ENCODE measurements at places on chromosomes 1 and 21.

GRCh38 chr1:24694380-24694843 is 50.8 kb upstream of the CLIC4 start:
- peak; percentile 92 for DNase-seq

- no peak for DNase-seq
Measured at GRCh38 chr21:46128933-46129571, 26.3 kb downstream of the FTCD start.

DNA sequence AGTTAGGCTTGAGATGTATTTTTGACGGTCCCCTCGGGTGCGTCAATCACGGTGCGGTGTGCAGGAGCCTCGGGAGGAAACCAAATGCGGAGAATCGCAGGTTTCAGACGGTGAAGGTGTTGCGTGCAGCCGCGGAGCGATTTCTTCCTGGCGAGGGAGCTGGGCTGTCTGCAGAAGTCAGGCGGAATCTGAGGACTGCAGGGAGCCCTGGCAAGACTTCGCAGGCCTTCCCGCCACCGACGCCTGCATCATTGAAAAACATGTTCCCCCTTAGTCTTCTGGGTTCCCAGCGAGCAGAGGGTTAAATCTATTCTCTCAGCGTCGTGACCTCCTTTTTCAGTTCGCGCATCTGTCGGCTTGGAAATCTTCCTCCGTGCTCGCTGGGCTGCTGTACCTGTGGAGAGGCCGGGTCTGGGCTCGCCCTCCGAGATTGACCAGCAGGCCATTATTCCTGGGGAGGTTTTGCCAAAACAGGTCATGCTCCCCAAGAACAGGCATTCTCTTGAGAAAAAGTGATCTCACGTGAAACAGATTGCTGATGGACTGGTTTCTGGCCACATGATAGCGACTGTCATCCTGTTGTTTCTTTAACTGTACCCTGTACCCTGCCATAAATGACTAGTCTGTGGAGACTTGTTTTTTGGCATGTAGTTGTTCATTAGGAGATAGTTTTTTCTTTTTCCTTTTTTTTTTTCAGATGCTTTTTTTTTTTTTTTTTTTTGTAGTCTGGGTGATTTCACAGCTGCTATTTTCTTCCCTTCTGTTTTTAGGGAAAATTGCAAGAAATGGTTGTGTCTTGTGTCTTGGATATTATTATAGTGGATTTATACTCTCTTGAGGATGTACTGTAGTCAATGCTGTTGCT is 894 bp downstream of the EPB41 start:
- DNase-seq, result peak; percentile 55

DNA sequence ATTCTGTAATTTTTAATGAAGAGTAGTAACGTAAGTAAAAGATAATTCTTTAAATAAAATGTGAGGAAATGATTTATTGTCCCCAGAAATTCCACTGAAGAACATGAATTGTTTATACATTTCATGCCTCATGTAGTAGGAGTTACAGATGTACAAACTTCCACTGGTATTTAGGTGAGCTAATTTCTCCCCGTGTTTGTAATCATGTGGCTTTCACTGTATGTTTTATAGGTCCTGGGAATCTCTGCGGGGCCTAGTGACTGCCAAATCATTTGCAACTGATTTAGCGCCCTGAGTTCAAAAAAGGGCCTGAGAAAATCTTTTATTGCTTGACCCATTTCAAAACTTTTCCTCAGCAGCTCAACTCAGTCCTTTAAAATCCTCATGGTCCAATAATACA is 30.5 kb upstream of the FASLG start:
- no peak for DNase-seq

DNA sequence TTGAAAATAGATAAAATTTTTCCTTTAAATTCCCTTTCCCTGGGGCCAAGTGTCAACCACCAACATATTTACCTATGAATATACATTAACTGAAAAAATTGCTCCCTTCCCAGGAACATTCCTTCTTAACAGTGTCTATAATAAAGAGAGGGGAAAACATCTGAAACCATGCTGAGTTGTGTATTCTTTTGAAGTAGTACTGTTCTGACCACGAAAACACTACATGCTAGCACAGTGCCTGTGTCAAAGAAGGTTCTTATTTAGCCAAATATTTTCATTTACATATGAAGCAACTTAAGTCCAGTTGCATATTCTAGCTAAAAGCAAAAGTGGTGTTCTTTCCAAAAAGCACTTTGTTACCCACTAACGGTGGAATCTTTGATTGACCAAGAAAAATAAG is 311.2 kb downstream of the VAV3 start:
- no peak for DNase-seq

GRCh38 chr1:86429835-86430234 is 5.9 kb downstream of the CLCA2 start:
- no peak for DNase-seq

- peak; percentile 61 for DNase-seq
Measured at GRCh38 chr21:42107881-42108553, 36.9 kb downstream of the UMODL1 start.

DNA sequence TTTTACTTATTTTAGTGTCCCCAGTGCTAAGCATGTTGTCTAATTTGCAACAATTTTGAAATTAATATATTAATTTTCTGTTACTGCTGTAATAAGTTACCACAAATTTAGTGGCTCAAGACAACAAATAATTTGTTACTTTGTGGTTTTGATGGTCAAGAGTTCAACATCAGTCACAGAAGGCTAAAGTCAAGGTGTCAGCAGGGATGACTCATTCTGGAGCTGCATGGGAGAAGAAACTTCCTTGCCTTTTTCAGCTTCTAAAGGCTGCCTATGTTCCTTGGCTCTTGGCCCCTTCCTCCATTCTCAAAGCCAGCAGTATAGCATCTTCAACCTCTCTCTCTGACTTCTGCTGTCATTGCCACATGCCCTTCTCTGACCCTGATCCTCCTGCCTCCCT is 271.8 kb downstream of the HLX start:
- DNase-seq, result no peak

GRCh38 chr1:60963167-60963940 is 119.0 kb upstream of the NFIA start:
- DNase-seq, result no peak

- no peak for DNase-seq
Measured at GRCh38 chr1:196366817-196367495, 241.3 kb downstream of the KCNT2 start.

DNA sequence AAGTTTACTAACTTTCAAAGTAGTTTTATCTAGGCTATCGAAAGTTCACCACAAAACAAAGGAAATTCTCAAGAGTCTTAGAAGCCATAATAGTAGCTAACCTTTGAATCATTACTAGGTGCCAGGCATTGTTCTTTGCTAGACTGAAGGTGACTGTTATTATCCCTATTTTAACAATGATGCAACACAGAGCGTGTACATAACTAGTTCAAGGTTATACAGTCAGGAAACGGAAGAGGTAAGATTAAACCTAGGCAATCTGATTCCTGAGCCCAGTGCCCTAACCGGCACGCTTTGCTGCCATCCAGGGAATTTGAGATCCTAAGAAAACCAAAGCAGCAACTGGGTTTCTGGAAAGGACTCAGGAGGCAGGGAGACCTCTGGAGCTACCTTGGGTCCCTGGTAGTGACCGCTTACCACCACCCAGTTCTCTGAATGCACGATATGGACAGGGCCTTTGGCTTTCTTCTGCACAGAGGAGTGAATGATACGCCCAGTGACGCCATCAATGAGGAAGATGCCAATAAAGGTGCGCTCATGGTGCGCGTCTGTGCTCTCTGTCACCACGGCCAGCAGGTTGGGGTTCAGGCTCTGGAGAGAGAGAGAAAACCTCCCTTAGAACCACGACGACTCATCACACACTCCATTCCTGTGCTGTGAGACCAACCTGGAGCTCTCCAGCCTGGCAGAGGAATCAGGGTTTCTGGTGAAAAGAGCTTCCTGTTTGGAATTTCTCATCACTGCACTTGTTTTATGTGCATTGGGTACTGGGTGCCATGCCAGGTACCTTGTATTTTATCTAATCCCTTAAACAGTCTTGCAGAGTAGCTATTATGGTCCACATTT is 13.1 kb upstream of the UBR4 start:
- DNase-seq, result no peak

- no peak for DNase-seq
Measured at GRCh38 chr1:82795508-82796149, 994.9 kb downstream of the ADGRL2 start.

GRCh38 chr1:166978821-166979220 is 3.5 kb upstream of the ILDR2 start:
- DNase-seq, result no peak

DNA sequence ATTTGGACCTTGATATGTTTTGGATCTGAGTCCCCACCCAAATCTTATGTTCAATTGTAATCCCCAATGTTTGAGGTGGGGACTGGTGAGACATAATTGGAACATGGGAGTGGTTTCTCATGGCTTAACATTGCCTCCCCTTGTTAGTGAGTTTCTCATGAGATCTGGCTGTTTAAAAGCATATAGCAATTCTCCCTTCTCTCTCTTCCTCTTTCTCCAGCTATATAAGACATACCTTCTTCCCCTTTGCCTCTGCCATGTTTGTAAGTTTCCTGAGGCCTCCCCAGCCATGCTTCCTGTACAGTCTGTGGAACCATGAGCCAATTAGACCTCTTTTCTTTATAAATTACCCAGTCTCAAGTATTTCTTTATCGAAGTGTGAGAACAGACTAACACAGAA is 692.4 kb downstream of the KCNT2 start:
- no peak for DNase-seq

GRCh38 chr1:193525917-193526710 is 339.7 kb upstream of the B3GALT2 start:
- no peak for DNase-seq

- DNase-seq, result no peak
Measured at GRCh38 chr1:246335151-246335550, 171.9 kb downstream of the SMYD3 start.

DNA sequence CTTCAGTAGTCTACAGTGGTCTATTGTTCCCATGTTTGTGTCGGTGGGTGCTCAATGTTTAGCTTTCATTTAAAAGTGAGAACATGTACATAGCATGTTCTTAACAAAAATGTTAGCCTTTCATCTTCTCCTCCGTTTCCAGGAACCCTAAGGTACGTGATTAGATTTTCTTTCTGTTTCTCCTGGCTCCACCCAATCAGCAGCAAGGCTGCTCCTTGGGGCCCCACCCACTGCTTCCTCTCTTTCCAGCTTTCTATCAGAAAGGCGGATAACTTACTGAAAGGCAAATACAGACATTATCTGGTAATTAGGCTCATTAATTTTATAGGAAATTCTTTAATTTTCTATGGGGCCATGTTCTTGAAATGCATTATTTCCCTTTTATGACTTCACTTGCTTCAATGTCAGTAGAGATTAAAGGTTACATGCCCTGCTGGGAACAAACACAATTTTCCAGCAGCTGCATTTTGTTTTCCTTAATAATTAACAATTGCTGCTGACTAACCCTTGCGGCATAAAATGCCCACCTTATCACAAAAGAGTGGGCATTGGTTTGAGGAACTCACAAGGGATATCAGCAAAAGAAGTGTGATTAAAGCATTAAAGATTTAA is 324.9 kb upstream of the SNX7 start:
- DNase-seq, result no peak

- DNase-seq, result peak; percentile 14
Measured at GRCh38 chr21:29366532-29366931, 67.8 kb downstream of the BACH1 start.

DNA sequence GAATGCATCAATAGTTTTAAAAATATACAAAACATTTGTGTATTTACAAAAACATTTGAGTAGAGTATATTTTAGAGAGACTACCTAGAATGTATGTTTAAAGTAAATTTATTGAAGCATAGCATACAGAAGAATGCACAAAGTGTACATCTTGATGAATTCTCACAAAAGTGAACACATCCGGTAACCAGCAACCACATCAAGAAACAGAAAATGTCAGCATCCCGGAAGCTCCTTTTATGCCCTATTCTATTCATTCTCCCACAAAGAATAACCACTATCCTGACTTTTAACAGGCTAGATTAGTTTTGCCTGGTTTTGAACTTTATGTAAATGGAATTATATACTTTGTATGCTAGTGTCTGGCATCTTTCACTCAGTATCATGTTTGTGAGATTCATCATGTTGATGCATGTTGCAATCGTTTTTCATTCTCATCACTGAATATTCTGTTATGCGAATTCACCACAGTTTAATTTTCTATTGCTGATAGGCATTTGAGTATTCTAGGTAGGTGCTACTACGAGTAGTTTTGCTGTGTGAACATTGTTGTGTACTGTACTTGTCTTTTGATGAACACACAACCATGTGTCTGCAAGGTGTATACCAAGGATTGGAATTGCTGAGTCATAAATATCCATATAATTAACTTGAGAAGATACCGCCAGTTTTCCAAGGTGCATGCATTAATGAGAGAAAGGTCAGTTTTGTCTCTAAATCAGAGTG is 75.4 kb downstream of the CACHD1 start:
- DNase-seq, result no peak

DNA sequence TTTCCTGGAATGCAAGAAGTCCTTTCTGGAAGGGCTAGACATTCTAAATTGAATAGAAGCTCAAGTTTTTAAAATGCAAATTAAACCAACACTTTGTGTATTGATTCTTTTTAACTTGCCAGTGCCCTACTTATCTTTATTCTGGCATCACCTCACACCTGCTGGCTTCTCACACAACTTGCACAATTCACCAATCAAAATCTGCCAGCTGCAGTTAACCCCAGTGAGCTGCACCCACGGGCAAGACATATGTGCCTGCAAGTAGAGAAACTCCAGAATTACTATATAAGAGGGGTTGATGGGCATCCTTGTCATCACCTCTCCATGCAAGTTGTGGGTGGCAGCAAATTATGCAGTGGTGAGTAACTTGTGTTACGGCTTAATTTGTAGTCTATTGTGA is 11.7 kb upstream of the PLPPR4 start:
- DNase-seq, result no peak

DNA sequence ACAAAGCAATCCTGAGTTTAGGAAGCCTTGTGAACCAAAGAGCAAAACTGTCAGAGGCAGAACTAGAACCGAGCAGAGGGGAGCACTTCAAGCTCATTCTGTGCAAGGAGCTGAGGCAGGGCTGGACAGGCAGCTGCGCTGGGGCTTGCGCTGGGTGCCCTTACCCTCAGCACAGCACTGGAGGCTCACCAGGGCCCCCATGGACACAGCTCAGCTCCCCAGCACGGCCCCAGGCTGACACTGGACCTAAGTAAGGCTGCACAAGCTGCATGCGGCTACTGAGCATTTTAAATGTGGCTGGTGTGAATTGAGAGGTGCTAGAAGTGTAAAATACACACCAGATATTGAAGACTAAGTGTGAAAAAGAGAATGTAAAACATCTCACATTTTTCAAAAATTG is 22.1 kb downstream of the TMEM63A start:
- DNase-seq, result no peak

DNA sequence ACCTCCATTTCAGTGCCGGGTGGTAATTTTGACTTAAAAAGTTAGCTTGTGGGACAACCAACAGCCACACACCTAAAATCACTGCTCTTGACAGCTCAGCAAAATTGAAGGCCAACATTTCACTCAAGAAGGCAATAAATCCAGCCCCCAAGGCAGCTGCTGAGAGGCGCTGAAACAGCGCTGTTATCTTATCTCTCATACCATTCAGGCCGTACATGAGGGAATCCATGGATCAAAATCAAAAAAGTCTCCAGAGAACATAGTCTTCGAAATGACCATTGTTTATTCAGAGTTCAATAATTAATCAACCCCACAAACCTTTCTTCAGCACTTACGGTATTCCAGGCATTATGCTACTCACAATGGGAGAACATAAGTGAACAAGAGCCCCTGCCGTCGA is 38.5 kb downstream of the ZBTB18 start:
- no peak for DNase-seq
